Cerebellum (tissue), 4 donors: ENCODE measurements at places on chromosomes 7 and 10.
A peak's percentile ranks its signal among the peaks of the same experiment; 100 is the strongest.

GRCh38 chr7:1750541-1751021 is 80.5 kb downstream of the ELFN1 start:
- no peak for DNase-seq

DNA sequence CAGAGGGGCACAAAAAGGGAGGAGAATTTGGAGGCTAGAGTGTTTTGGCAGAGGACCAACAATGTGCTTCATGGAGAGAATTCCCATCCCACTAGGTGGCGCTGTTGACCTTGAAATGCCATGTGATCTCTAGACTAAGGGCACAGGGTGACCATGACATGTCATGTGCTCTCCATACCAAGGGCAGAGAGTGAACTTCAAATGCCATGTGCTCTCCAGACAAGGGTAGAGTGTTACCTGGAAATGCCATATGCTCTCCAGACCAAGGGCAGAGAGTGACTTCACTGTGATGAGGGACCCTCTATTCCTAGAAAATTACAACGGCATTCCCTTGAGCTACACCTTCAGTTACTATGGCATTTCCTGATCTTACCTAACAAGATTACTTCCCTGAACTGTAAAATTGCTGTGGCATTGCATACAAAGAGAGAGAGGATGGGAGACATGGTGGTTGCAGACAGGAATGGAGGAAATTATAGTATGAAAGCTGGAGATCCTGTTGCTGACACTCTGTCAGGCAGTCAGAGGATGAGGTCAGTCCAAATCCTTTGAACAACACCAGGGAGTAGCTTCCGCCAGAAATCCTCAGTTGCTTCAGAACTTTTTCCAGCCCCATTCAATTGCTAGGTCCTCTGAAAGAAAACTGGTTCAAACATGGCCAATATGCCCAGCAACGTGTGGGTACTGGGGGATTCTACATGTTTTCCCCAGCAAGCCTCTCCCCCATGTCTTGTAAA is 60.9 kb upstream of the ACSM6 start:
- DNase-seq = no peak

DNA sequence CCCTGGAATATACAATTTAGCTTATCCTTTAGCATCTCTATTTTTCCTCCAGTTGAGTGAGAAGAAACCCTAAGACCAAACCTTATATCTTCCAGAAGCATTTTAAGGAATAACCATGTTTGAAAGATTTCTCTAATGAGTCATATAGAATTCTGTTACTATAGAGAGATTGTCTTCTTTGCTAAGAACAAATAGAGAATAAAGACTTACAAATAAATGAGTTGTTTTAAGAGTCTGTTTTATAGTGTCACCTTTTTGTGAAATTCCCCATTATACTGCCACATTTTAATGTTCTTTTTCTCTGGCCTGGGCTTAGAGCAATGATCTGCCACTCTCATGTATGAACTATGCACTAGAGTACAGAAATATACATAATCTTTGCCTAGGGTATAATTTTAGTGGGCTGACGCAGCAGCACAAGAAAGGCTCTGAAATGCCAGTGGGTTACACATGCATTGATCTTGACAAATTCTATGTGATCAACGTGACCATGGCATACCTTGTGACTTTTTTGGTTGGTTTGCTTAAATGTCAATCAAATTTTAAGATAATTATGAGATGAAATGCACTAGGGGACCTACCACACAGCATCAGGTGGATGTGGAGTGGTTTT is 145.1 kb upstream of the MKLN1 start:
- no peak for DNase-seq

- no peak for DNase-seq
Measured at GRCh38 chr7:149205690-149206381, 10.5 kb downstream of the ZNF282 start.

GRCh38 chr10:67698164-67698563 is 2.2 kb upstream of the CTNNA3 start:
- no peak for DNase-seq

- DNase-seq = no peak
Measured at GRCh38 chr10:1412531-1413189, 324.7 kb downstream of the ADARB2 start.

DNA sequence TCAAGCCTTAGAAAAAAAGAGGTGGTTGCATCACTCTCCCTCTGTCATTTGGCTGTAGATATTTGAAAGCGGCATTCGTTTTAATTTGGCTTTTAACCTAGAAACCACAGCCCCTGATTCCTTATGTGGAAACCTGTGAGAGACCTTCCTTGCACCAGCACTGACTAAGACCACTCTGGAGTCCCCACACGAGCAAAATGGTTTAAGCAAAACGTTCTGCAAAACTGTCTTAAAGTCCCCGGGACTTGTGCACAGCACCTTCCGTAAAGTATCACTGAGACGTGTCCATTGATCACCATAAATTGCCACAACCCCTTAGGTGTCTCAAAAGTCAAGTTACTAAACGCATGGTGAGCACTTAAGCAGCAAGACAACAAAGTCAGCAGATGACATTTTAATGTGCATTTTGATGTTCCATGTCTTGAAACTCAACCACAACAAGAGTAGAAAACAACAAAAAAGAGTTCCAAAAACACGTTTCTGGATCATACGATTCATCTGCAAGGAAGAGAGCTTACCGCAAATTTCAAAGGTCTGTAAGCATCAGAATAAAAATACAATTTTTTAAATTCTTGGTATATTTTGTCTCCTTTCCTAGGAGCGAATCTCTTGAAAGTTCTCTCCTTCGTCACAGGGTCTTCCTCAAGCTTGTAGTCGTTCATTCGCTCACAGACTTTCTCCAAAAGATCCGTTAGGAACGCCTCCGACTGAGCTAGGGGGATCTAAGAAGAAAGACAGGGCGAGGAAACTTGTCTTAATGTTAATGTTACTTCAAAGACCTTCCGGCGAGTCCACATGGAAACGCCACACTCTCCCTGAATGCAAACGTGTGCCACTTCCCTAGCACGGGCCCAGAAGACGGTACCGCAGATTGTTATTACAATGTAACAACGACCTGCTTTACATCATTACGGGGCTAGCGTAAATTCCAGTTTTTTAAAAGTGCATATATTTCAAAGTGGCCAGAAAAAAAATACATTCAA is 37.7 kb downstream of the CNPY1 start:
- DNase-seq = no peak

DNA sequence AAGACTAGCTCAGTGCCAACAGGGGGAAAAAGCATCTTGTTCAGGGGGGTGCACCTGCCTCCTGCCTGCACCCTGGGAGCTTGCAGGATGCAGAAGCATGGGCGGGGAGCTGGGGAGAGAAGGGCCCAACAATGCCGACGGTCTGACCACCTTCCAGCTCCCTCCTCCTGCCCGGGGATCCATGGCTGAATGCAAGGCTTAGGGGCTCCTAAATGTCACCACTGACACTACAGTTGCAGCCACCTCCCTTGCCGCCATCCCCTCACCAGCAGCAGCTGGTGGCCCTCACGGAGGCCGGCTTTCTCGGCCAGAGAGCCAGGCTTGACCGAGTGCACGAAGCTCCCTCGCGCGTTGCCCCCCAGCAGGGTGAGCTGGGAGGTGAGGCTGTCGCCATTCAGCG is 78.8 kb upstream of the GNA12 start:
- DNase-seq = no peak

- no peak for DNase-seq
Measured at GRCh38 chr7:129144834-129145668, 544 bp downstream of the TSPAN33 start.

DNA sequence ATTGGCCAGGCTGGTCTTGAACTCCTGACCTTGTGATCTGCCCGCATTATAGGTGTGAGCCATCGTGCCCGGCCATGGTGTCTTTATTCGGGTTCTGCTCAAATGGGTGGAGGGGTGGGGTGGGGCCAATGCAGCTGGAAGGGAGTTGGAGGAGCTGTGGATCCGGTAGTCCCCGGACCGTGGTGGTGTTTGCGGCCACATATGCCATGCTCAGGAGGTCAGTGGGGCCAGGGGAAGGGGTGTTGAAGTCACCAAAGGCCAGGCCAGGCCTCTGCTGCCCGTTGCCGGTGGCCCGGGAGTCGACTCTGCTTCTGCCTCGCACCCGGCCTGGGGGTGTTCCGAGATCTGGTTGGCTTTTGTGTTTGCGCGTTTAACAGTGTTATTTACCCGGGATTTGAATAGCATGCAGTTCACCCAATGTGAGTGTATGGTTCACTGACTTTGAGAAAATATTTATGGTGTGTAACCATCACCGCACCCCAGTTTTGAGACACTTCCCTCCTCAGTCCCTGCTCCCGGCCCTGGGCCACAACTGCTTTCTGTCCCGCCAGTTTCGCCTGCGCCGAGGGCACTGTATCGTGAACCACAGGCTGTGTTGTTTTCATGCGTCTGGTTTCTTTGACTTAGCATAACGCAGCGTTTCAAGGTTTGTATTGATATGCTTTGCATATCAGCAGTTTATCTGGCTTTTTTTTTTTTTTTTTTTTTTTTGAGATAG is 10.7 kb downstream of the INPP5A start:
- no peak for DNase-seq

- DNase-seq = no peak
Measured at GRCh38 chr10:62582101-62582705, 208.0 kb downstream of the ZNF365 start.

GRCh38 chr10:123496996-123497660 is 169.0 kb upstream of the GPR26 start:
- no peak for DNase-seq

GRCh38 chr10:76152186-76152585 is 720.8 kb downstream of the LRMDA start:
- no peak for DNase-seq

DNA sequence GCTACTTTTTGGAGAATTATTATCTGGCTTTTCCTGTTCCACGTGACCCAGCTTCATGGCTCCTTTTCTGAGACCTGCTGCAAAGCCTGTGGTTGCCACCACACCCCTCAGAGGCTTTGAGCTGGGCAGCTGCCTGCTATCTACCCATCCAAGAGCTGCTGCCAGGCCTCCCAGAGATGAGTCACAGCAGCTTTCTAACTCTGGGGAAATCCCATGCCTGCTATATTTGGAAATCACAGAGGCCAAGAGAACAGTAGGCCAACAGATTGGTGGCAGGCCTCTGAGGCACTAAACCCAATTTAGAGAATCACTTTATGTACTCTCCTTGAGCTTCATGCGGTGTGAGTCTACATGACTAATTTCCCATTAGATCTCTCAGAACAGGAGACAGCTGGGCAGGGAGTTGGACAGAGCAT is 35.2 kb downstream of the SGCE start:
- DNase-seq = peak; percentile 22

GRCh38 chr10:10530313-10530712 is 487.4 kb upstream of the CELF2 start:
- DNase-seq = no peak

- DNase-seq = no peak
Measured at GRCh38 chr7:87129332-87129731, 22.9 kb upstream of the DMTF1 start.

DNA sequence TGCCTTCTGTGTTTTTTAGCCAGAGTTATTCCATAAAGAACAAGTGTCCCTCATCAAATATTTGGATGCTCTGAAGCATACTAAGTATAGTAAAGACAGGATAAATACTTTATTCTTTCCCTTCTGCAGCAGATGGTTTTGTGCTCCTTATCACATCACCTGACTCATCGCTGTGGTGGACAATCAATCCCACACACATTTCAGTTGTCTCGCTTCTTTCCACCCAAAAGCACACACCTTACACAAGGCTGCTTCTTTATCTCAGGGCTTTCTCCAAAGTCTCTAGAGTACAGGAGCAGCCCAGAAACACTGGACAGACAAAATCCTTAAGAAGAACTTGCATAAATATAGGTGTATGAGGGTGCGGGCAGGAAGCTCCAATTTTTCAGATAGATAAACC is 43.4 kb downstream of the IGF2BP3 start:
- no peak for DNase-seq

- DNase-seq = no peak
Measured at GRCh38 chr10:29012926-29013554, 275.8 kb upstream of the LYZL1 start.

GRCh38 chr10:33385015-33385414 is 50.5 kb upstream of the NRP1 start:
- no peak for DNase-seq

DNA sequence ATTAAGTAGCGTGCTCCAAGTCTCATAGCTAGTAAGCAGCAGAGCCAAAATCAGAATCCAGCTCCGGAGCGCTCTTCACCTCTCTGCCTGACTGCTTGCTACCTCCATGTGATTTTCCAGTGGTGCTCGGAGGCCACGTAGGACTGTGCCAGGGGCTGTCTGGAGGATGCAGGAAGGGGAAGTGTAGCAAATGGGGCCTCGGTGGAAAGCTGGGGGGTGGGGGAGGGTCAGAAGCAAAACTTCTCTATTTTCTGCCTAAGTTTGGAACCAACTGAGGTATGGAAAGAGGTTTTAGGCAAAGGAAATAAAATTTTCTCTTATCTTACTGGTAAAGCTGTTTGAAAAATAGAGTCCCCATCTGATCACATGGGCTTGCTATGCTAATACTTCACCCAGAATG is 108.7 kb downstream of the TBXAS1 start:
- no peak for DNase-seq

- DNase-seq = no peak
Measured at GRCh38 chr7:12450615-12451014, 47.0 kb upstream of the VWDE start.

- no peak for DNase-seq
Measured at GRCh38 chr7:17773289-17773626, 167.0 kb downstream of the SNX13 start.

- DNase-seq = no peak
Measured at GRCh38 chr7:27107391-27108381, 5.2 kb upstream of the HOXA2 start.

- DNase-seq = no peak
Measured at GRCh38 chr10:1411451-1411850, 325.9 kb downstream of the ADARB2 start.
